ENCODE measurements at places on chromosomes 11 and 22.

GRCh38 chr22:32545801-32546200 is 71.2 kb downstream of the FBXO7 start:
- no peak for DNase-seq

GRCh38 chr11:12508151-12508751 is 130.9 kb downstream of the PARVA start:
- no peak for DNase-seq

DNA sequence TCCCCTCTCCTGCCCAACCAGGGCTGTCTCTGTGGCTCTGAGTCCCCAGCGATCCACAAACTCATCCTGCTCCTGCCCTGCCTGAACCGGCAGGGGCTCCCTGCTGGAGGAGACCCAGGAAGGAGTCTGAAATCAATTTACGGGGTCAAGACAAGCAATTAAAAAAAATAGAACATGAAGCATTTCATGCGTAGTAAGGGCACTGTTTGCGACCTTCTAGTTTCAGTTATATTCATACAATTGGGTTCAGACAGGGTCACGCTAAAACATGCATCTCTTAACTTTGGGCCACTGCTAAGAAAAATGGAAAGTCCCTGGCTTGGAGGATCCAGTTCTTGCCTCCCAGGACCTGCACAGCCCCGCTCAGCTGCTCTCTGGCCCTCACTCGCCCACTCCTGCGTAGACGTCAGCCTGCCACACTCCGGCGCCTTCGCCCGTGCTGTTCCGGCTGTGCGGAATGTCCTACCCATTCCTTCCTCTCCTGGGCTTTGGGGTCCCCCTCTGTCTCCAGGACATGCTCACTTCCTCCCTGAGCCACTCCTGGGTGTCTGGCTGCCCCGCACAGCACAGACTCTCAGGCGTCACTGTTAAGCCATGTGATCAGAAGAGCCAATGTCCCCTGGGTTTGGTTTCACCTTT is 12.8 kb downstream of the NFAM1 start:
- no peak for DNase-seq

- no peak for DNase-seq
Measured at GRCh38 chr11:34823639-34824038, 92.5 kb downstream of the APIP start.

DNA sequence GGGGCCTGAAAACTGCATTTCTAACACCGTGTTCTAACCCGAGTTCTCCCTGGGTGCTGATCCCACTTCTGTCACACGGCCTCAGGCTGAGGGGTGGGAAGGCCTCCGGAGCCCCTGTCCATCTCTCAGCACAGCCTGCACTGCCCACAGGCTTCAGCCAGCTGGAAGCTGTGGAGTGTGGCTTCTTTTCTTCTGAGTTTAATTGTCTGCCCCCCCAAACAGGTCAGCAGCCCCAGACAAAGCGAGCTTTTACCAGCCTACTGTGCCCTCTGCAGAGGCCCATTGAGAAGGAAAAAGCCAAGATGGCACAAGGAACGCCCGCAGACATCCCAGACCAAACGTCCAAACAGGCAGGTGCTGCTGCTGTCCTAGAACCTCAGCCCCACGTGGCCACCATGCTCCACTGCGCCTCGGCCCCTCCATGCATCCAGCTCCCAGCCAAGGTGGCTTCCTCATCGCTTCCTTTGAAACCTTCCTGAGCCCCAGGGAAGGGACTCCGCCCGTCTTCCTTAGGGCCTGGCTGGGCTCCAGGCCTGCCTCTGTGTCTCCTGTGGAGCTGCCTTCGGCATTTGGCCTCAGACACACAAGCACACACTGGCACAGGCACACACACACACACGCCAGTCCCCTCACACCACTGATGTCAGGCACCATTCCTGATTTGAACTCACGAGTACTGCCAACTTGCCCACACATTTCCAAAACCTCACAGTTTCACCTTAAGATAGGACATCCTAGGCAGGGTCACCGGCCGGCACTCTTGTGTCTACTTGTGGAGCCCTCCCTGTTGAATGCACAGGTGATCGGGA is 1.7 kb downstream of the MOB2 start:
- no peak for DNase-seq

GRCh38 chr22:28927630-28928029 is 44.3 kb downstream of the ZNRF3 start:
- DNase-seq: no peak

DNA sequence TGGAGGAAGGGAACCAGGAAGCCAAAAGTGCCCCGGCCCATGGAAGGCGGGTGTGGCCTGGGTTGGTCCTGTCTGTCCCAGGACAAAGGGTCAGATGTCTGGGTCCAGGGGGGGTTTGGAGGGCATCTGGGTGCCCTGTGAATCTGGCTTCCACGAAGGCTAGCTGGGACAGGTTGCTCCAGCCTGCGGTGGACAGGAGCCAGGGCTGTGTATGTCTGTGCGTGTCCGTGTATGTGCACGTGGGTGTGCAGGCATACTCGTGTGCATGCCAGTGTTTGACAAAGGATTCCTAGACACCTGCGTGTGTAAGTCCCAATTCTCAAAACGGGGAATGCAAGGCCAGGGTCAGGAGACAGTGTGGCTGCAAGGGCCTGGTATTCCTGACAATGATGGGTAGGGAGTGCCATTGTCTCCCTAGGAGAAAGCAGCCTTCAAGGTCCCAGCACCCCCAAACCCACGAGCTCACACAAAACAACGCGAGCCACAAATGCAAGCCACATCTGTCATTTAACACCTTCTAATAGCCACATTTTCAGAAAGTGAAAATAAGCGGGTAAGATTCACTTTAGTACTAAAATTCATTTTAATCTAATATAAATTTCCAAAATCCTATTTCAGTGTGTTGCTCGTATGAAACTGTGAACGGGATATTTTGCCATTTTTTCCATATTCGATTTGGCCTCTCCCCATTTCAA is 78.4 kb upstream of the WNT7B start:
- DNase-seq: no peak

DNA sequence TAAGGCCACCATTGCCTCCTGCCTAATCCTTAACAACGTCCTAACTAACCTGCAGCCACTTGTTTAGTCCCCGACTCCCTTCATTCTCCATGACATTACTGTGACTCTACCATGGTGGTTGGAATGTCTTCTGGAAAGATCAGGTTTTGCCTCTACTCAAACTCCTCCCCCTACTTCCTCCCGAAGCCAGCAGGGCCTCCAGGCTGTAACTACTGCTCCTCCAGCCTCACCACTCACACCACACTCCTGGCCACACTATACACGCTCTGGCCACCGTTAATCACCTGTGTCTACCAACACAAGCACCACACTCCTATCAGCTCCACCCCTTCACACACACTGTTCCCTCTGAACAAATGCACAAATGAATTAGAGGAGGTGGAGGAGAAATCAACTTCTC is 69.2 kb downstream of the PACSIN2 start:
- DNase-seq: no peak

GRCh38 chr11:111428113-111428876 is 49.2 kb upstream of the POU2AF1 start:
- peak; percentile 40 for DNase-seq

DNA sequence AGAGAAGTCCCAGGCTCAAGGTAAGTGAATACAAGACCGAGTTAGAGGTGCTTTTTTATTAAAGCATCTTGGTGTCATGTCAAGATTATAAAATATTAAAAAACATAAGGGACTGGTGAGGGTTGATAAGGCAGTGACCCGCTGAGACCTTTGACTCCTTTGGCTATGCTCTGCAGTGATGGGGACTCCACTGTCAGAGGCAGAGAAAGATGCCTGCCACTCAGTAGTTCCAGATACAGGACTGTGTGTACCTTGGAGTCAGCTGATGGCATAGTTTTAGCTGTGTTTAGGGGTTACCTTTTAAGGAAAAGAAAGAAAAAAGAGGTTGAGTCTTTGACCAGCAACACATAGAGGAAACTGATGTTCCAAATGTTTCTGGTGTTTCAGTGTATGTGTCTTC is 40.8 kb downstream of the SHISA8 start:
- DNase-seq: no peak
